Daoy (cell line): ENCODE measurements at places on chromosomes 2 and 18. TPM values are rescaled to one million over a fixed set of nuclear protein-coding genes. Genes with fewer than 3 reads are reported as not detected.

- DNase-seq = no peak
Observed at GRCh38 chr2:161425728-161426454, 9.8 kb downstream of the TBR1 start.

DNA sequence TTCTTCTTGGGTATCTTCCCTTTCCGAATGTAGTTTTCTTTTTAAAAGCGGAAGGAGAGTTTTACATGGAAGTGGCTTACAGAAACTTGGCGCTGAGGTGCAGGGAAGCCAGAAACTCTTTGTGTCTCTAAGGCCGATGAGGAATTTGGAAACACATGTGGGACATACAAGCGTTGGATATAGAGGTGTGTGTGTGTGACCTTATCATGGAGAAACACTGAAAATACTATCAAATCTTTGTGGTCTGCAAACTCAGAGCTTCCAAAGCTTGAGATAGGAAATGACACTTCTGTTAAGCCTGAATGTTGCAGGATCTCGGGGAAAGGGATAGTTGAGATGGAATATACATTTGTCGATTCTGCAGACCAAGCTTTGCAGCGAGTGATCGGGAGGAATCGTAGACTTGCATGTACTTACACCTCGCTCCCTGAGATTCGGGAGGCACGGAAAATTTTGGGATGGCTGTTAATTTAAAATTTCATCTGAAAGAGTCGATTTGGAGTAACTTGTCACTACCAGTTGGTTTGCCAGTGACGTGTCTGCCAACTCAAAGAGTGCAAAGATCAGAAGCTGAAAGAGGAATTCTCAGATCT is 1.0 kb downstream of the NAB1 start:
- DNase-seq = peak; percentile 37

- DNase-seq = no peak
Observed at GRCh38 chr18:40357536-40357935, 1597.5 kb upstream of the PIK3C3 start.

GRCh38 chr2:172833898-172834297 is 98.3 kb downstream of the RAPGEF4 start:
- no peak for DNase-seq

GRCh38 chr18:67385455-67385854 is 131.1 kb downstream of the DSEL start:
- DNase-seq = no peak

GRCh38 chr2:240319855-240320203 is 115.6 kb upstream of the GPC1 start:
- DNase-seq = no peak

DNA sequence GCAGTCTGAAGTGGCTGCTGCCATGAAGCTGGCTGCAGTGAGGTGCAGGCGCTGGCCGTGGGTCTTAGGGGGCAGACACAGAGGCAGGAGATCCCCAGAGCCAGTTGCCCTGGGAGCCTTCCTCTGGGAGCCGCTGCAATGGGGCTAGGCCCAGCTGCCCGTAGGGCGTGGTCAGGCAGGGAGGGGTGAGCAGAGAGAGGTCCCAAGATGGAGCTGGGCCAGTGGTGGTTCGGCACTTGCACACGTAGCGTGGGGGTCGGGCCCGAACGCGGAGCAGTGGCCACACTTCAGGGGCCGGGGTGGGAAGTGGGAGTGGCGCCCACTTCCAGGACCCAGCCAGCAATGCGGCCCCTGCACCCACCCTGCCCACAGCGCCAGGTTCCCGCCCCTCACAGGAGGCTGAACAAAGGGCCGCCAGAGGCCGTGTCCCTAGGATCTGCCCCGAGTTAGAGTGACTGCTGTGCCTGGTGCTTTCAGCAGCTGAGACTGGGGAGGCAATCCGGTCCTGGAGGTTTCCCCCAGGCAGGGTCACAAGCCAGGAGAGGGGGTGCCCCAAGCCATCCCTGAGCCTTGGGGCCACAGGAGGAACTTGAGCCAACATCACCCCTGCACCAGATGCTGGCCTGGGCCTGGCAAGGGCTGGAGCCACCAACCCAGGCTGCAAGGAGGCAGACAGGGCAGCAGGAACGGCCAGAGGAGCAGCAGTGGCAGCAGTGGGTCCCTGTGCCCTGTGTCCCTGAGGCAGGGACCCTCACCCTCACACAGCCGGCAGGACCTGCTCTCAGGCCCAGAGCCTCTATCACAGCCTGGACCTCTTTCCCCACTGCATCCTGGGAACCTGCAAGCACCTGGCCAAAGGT is 21.3 kb upstream of the SP140L start:
- no peak for DNase-seq

Gene TCF23
- total RNA-seq = not detected in 2 replicates

Gene KCTD1
- 22.3 and 22.6 TPM in 2 replicates for total RNA-seq

Gene SP140
- total RNA-seq = 0.11 TPM in 1 of 2 replicates, not detected in the other

Gene C2orf78
- total RNA-seq = under 0.01 TPM in 1 of 2 replicates, not detected in the other
